Stimulated activated CD8-positive, alpha-beta memory T cell treated with anti-CD3 and anti-CD28 coated beads, Interleukin-12 subunit alpha, Interleukin-12 subunit beta, amount 100 ng/mL, for 1 hour (primary cell): ENCODE measurements at places on chromosomes 7 and 10.

GRCh38 chr7:144818511-144818910 lies 17.3 kb downstream of the TPK1 start:
- DNase-seq, result no peak

GRCh38 chr7:156665101-156665500 lies 24.5 kb downstream of the RNF32 start:
- no peak for DNase-seq

DNA sequence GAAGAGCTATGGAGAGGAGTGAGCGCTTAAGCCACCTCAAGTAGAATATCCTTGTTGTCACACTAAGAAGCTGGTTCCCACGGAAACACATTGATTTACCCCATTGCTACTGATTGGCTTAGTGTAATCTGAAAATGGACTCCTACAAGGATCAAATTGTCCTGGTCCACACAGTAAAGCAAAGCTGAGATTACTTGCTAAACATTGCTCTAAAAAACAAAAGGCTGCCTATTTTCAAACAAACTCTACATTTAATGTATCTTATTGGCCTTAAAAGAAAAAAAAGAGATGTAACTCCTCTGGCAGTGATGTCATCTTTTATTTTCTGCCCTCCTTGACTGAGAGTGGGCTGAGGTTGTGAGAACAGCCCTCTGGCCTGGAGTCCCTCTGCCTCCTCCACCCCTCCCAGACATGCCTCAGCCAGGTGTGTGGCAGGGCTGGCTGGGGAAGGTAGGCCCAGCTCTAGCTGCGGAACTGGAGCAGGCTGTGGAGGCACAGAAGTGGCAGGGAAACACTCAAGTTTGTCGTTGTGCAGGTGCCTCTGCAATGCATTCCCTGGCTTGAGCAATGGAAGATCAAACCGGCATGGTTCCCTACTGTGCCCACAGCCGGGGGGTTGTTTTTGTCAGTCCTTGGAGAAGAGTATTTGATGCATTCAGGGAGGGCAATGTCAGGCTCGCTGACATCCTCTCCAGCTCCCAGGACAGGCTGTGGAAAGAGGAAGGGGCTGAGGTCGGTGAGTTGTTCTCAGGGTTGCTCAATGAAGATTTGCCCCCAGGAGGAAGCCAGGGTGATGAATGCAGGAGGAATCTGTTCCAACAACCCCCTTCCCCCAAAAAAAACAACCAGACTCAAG lies 9.1 kb downstream of the KLF6 start:
- no peak for DNase-seq

GRCh38 chr10:71528371-71529206 lies 131.9 kb downstream of the CDH23 start:
- DNase-seq, result no peak

- DNase-seq, result no peak
Measured at GRCh38 chr10:47094126-47094525, 182.9 kb downstream of the PTPN20 start.

DNA sequence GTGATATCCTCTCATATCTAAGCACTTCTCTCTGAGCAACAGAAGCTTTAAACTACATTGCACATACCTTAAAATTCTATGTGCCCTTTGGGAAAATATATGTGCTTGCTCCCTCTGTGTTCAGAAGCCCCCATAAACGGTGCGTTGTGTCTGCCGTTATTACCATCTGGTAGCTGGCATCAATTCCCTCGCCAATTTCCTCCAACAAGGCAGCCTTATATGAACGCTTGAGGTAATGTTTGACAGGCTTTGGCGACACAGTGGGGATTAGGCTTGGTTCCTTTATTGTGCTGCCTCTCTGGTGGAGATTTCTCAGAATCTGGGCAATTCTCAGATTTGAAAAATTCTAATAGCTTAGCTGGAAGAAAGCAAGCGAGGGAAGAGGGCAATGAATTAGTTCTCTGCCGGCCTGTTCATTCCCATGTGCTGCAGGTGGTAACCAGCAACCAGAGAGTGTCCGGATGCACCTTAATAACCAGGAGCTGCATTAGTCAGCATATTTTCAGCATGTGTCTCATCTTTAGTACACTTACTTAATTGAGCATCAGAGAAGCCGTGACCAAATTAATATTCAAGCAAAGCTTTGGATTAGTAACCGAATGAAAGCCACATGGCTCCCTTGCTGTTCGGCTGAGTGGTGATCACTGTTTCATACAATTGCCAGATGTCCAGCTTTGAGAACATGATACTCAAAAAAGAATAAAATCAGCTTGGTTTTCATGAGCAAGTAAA lies 7.3 kb upstream of the PPP1R17 start:
- no peak for DNase-seq

- DNase-seq, result no peak
Measured at GRCh38 chr10:132389433-132390169, 7.4 kb upstream of the PWWP2B start.

DNA sequence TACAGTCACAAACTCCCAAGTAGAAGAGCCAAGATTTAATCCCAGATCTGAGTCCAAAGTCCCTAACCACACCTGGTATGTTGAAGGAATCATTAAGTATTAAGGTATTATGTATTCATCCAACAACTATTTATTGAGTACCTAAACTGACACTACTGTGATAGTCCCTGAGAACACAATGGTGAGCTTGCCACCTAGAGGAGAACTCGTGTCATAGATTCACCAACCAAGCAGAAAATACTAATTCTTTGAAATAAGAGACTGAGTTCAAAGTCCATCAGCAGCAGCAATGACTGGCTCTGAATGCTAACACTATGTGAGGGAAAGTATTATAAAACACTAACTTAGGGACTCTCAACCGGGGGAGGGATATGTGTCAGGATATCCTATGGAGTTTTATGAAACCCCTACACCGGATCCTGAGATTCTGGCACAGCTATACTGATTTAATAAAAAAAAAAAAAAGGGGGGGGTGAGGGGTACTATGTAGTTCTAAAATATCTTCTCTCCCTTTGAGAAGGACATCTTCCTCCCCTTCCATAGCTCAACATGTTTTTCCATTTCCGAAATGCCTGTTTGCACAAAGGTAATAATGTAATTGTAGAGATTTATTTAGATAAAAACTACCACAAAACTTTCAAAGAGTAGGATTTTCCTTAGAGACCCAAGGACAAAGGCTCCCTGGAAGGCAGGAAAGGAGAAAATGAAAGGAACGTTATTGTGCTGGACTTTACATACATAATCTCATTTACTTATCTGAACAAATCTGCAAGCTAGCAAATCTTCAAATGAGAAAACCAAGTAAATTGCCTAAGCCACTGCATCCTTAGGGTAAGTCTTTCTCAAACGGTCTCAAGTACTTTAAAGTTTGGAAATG lies 1.6 kb downstream of the NCOA4 start:
- DNase-seq, result peak; percentile 6

DNA sequence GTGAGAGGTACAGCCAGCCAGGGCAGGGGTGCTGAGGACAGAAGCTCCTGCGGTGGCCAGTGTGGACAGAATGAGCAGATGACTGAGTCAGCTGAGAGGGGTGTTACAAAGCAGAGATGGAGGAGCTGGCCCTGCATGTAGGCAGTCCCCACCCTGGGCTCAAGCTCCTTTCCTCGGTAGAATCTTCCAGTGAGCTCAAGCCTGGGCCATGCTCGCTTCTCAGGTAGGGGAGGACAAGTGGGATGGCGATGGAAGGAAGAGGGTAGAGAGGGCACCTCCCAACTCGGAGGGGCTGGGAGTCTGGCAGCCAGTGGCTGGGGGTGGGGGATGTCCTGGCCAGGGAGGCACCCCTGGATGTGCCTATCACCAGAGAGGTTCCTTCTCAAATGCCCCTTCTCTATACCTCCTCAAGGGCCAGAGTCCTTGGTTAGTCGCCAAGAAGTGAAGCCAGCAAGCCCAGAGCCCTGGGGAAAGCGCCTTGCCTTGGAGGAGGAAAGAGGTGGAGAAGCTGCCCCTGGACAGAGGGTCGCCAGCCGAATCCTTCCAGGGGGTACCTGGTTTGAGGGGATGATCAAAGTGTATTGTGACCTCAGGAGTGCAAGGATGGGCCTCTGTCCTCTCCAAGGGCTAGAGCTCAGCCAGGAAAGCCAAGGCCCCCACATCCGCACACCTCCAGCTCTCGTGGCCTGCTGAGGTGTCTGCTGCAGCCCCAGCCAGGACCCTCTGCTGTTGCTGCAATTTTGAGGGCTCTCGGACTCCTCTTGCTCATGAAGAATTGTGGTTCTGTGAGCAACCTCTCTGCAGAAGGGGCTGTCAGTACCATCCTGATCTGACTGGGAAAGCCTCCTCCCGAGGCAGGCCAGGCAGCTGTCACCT lies 88.6 kb upstream of the MACROH2A2 start:
- DNase-seq, result no peak

- DNase-seq, result no peak
Measured at GRCh38 chr10:116690356-116691322, 51.7 kb downstream of the HSPA12A start.

- no peak for DNase-seq
Measured at GRCh38 chr7:102208826-102209225, 77.8 kb upstream of the SH2B2 start.

DNA sequence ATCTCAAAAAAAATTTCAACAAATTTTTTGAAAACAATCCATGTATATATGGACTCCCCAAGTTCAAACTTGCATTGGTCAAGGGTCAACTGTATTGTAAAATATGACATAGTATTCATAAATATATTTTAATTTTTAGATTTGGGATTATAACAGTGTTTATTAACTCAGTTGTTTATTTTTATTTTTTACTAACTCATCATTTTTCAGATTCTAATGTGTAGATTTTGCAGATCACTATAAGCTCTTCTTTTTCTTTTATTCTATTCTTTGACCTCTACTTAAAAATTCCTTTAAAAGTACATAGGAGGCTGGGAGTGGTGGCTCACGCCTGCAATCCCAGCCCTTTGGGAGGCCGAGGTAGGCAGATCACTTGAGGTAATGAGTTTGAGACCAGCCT lies 8.7 kb downstream of the MEIG1 start:
- DNase-seq, result no peak
